Smooth muscle cell of bladder (primary cell): ENCODE measurements at places on chromosomes 2 and 18. TPM values are rescaled to one million over a fixed set of nuclear protein-coding genes. Genes with fewer than 3 reads are reported as not detected.

NFU1 gene
- 46.7 and 46.9 TPM in 2 replicates for total RNA-seq

DNAJC27 gene
- total RNA-seq, result 3.9 and 4.8 TPM in 2 replicates

AUP1 gene
- 62.7 and 91.3 TPM in 2 replicates for total RNA-seq

PARD6G gene
- total RNA-seq, result 1.4 and 2.8 TPM in 2 replicates

UGT1A3 gene
- total RNA-seq, result not detected in 2 replicates

VAPA gene
- 235 and 277 TPM in 2 replicates for total RNA-seq

RBM45 gene
- 21.0 and 24.1 TPM in 2 replicates for total RNA-seq

TDRD15 gene
- total RNA-seq, result not detected in 2 replicates

NDUFV2 gene
- 102 and 150 TPM in 2 replicates for total RNA-seq

TWSG1 gene
- 298 and 496 TPM in 2 replicates for total RNA-seq

CIB4 gene
- total RNA-seq, result not detected in 2 replicates

C1QL2 gene
- total RNA-seq, result not detected in 2 replicates

VIT gene
- 2.0 and 3.1 TPM in 2 replicates for total RNA-seq

CPLX4 gene
- not detected in 2 replicates for total RNA-seq

TNFAIP6 gene
- 104 and 350 TPM in 2 replicates for total RNA-seq

RRM2 gene
- 3.0 and 4.4 TPM in 2 replicates for total RNA-seq

KCNS3 gene
- total RNA-seq, result 0.43 and 3.0 TPM in 2 replicates

PLCD4 gene
- total RNA-seq, result 1.8 TPM in 2 replicates

HAAO gene
- total RNA-seq, result 0.46 and 1.8 TPM in 2 replicates

GNAL gene
- 0.65 and 0.71 TPM in 2 replicates for total RNA-seq

TSPYL6 gene
- total RNA-seq, result not detected in 2 replicates

MYL12A gene
- total RNA-seq, result 813 and 879 TPM in 2 replicates

TMEM178A gene
- total RNA-seq, result 1.3 and 1.7 TPM in 2 replicates

POTEI gene
- under 0.01 TPM in 1 of 2 replicates, not detected in the other for total RNA-seq

C2orf42 gene
- 15.9 and 16.2 TPM in 2 replicates for total RNA-seq

SULT6B1 gene
- total RNA-seq, result not detected in 2 replicates

KCNJ13 gene
- total RNA-seq, result not detected in 2 replicates

EPB41L3 gene
- total RNA-seq, result 10.1 and 30.4 TPM in 2 replicates

SLC9A2 gene
- total RNA-seq, result not detected in 2 replicates

ATG16L1 gene
- total RNA-seq, result 24.9 and 33.8 TPM in 2 replicates

HOXD13 gene
- total RNA-seq, result 0.09 and 0.28 TPM in 2 replicates

THSD7B gene
- 0.09 TPM in 1 of 2 replicates, not detected in the other for total RNA-seq

ALKAL2 gene
- total RNA-seq, result 0.43 TPM in 1 of 2 replicates, not detected in the other

SCN2A gene
- 0.43 and 3.0 TPM in 2 replicates for total RNA-seq

GALM gene
- 18.0 and 20.2 TPM in 2 replicates for total RNA-seq

ACVR1C gene
- under 0.01 and 0.09 TPM in 2 replicates for total RNA-seq

STPG4 gene
- 0.28 and 0.37 TPM in 2 replicates for total RNA-seq

KCNG3 gene
- under 0.01 TPM in 1 of 2 replicates, not detected in the other for total RNA-seq

FAHD2B gene
- 7.0 and 7.5 TPM in 2 replicates for total RNA-seq

MEP1B gene
- total RNA-seq, result not detected in 2 replicates

ARHGEF33 gene
- 0.57 and 0.74 TPM in 2 replicates for total RNA-seq

EDAR gene
- not detected in 2 replicates for total RNA-seq

DES gene
- 0.71 and 3.7 TPM in 2 replicates for total RNA-seq

GKN2 gene
- total RNA-seq, result not detected in 2 replicates

KIAA2012 gene
- under 0.01 and 0.28 TPM in 2 replicates for total RNA-seq

TUBA3E gene
- total RNA-seq, result not detected in 2 replicates

HOXD12 gene
- not detected in 2 replicates for total RNA-seq

NOL4 gene
- not detected in 2 replicates for total RNA-seq

PFN4 gene
- 0.28 and 0.46 TPM in 2 replicates for total RNA-seq

GPR39 gene
- 0.28 TPM in 2 replicates for total RNA-seq

GALNT3 gene
- total RNA-seq, result 0.65 and 0.71 TPM in 2 replicates

DNAJC10 gene
- 120 and 170 TPM in 2 replicates for total RNA-seq

ALLC gene
- not detected in 2 replicates for total RNA-seq

CD8B2 gene
- not detected in 2 replicates for total RNA-seq

SATB2 gene
- 17.6 and 19.0 TPM in 2 replicates for total RNA-seq

TMEM247 gene
- total RNA-seq, result not detected in 2 replicates

CNGA3 gene
- under 0.01 TPM in 1 of 2 replicates, not detected in the other for total RNA-seq

FBLN7 gene
- total RNA-seq, result 0.57 and 0.74 TPM in 2 replicates

RGPD3 gene
- total RNA-seq, result 0.09 and 0.14 TPM in 2 replicates
